Caudate nucleus (tissue), 63 donors: ENCODE measurements at places on chromosomes 12 and 14.

DNA sequence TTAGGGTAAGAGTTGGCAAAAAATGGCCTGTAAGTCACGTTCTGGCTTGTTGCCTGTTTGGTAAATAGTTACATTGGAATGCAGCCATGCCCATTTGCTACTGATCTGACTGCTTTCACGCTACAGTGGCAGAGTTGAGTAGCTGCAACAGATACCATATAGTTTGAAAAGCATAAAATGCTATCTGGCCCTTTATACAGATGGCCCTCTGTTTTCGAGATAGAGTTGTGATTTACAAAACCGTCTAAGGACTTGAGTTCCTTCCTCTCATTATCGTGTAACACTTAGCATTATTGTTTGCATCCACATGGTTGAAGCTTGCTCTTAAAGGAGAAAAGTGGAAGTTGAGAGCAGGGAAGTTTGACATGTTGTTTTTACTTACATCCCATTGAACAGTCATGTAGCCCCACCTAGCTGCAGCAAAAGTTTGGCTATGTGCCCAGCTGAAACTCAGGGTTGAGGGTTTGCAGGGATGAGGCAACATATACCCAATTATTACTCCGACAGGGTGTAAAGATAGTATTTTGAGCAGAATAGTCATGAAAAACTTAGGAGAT is 11.3 kb upstream of the SCFD1 start:
- DNase-seq = no peak

DNA sequence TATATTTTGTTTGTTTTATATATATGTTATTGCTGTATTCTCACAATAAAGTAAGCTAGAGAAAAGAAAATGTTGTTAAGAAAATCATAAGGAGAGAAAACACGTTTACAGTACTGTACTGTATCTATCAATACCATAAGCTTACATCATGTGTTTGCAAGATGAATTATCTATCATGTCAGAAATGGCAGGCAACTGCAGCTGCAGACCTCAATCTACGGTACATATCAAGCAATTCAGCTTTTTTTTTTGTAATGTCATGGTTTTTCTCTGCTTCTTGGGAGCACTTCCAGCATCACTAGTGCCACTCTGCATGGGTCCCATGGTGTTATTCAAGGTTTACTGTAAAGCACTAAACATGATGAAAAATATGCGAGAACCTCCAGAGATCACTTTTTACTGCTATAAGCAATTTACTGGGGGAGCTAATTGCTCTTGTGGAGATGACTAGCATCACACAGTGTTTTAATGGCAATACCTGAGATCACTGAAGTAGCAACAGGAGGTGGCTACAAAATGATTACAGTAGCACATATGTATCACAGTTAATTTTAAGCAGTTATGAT is 9.0 kb upstream of the KRT2 start:
- no peak for DNase-seq

DNA sequence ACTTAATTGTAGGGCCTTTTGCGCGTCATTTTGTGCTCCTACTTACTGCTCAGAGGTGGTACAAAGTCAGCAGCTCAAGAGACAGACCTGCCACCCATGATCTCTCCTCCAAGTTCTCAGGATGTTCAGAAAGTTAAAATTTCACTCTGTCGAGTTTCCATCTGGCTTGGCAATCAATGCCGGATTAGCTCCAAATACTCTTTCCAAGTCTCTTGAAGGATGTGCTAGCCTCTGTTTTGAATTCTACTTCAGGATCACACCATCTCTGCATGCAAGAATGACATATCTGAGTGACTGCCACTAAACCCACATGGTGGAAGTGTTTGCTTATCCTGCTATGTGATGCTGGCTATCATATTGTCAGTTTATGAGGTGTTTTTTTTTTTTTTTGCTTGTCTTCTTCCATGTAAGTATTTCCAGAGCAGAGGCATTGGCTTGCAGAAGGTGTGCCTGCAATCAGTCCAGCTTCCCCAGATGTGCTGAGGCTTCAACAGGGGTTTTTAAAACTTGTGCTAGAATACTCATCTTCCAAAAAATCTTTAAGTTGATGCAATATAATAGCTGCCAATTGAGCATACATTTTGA is 125.6 kb downstream of the RGS6 start:
- no peak for DNase-seq

DNA sequence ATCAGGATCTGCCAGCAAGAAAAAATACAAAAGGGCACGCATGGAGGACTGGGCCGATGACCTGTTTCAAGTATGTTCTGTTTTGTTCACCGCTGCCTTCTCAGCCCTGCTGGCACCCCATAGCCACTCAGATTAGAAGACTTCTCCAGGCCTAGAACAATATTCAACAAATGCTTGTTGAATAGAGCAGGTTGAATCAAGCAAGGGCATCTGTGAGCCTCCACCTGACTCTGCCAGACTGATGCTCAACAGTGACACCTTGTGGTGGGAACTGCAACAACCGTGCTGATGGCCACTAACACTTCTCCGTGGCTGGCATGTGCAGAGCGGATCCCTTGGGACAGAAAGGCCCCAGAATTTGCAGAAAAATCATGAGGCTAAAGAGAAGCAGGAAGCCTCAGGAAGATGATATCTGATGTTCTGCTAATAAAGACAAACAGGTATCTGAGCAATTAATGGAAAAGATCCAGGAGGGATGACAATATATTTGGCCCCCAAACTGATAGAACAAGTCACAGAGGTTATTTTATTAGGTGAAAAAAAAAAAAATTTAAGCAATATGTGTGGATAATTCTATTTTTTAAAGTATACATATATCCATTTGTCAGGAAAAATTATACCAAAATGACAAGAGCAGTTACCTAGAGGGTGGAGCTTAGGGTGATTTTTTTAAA is 114.3 kb downstream of the KSR2 start:
- DNase-seq = no peak

DNA sequence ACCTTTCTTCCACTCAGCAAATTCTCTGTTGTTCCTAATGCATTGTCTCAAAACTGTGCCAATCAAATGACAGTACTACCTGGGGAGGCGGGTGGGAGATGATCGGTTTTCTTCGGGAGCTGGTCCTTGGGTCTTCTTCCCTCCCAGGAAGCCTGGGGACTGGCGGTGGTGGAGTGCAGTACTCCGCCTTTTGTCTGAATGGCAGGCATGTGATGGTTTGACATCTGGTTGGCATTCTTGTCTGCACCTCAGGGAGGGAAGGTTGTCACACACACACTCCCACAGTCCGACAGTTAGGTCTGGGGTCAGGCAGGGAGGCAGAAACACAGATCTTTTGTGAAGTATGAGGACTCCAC is 114.8 kb downstream of the SNAPC1 start:
- no peak for DNase-seq

- DNase-seq = no peak
Observed at GRCh38 chr12:102033991-102034745, 27.6 kb downstream of the WASHC3 start.

GRCh38 chr12:124939421-124940142 is 25.1 kb upstream of the UBC start:
- no peak for DNase-seq

- DNase-seq = no peak
Observed at GRCh38 chr12:132481345-132481744, 8.6 kb upstream of the FBRSL1 start.

- no peak for DNase-seq
Observed at GRCh38 chr14:81506487-81506886, 27.2 kb downstream of the SEL1L start.

DNA sequence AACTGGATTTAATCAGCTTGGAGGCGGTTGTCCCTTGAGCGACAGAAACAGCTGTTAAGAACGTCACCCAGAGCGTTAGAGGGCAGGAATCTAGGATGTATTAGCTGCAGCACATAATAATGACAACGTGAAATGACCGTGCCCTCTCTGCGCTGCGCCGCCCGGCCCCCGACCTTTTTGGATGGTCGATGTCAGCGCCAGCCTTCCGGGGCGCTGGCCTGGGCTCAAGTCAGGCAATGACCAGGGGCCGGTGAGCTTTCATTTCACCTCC is 427 bp upstream of the TMEM120B start:
- no peak for DNase-seq
